ENCODE measurements at places on chromosomes 16 and 17. TPM values are rescaled to one million over a fixed set of nuclear protein-coding genes. Genes with fewer than 3 reads are reported as not detected.

The ADORA2B gene
- total RNA-seq: 1.3 TPM

The NEUROD2 gene
- not detected for total RNA-seq

The SRSF2 gene
- 217 TPM for total RNA-seq

The SLC12A4 gene
- 32.6 TPM for total RNA-seq

The METTL23 gene
- 39.5 TPM for total RNA-seq

The HSPB9 gene
- total RNA-seq: 0.18 TPM

The SDR42E2 gene
- not detected for total RNA-seq

The ZFP3 gene
- 5.4 TPM for total RNA-seq

The SCNN1G gene
- total RNA-seq: 11.1 TPM

The CDK5R1 gene
- total RNA-seq: 5.1 TPM

The FAM222B gene
- 48.9 TPM for total RNA-seq

The CDH11 gene
- total RNA-seq: 70.5 TPM

DNA sequence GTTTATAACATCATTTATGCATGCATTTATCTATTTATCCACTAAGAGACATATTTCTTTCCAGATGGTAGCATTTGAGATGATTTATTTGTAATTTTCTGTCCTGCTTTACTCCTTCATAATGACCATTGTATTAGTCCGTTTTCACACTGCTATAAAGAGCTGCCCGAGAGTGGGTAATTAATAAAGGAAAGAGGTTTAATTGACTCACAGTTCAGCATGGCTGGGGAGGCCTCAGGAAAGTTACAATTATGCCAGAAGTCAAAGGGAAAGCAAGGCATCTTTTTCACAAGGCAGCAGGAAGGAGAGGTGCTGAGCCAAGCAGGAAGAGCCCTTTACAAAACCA lies 28.6 kb downstream of the TRIM25 start:
- DNase-seq: no peak

DNA sequence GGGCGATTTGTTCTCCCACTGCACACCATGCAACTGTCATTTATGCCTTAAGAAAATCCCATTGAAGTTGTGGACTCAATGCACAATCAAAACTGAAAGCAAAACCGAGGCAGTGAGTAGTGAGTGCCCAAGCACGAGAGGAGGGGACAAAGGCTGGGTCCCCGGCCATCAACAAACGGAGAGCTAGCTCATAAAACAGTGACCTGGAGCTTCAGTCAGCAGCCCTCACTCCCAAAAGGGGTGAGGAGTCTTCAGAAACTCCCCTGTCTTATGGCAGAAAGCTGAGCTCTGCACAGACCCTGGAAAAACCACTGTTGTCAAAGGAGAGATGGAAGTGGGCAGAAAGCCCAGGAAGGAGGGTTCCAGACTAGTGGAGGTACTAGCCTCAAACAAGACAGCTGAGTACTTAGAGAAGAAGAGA lies 96.9 kb downstream of the ADCY9 start:
- DNase-seq: no peak

GRCh38 chr17:48052956-48053757 lies 5.0 kb downstream of the NFE2L1 start:
- peak; percentile 20 for DNase-seq

GRCh38 chr17:75046407-75047289 lies at the start of the genes ATP5PD and KCTD2:
Gene ATP5PD (minus strand): TSS chr17:75046969. CDS start chr17:75042650, 4,319 bp downstream.
Gene KCTD2 (plus strand): TSS chr17:75047225. CDS start chr17:75047251, 26 bp downstream.
- DNase-seq: peak; percentile 95

DNA sequence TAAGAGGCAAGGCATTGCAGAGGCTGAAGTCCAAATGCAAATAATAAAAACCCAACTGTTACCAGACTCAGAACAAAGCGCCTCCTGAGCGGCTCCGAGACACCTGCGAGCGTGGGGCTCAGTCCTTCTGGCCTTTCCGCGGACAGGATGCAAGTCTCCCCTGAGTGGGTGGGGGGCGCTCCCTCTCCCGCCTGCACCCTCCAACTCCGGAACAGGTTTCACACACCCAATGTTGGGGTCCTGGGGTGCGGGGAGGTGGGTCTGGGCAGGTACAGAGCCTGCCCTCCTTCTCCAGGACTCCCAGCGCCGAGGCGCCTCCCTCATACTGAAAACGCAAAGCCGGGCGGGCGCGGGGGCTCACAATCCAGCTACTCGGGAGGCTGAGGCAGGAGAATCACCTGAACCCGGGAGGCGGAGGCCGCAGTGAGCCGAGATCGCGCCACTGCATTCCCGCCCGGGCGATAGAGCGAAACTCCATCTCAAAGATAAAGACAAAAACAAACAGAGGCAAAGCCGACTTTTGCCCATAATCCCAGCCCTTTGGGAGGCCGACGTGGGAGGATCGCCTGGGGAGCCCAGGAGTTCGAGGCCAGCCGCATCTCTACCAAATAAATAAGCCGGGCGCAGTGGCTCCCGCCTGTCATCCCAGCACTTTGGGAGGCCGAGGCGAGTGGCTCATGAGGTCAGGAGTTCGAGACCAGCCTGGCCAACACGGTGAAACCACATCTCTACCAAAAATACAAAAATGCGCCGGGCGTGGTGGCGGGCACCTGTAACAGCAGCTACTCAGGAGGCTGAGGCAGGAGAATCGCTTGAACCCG lies 893 bp downstream of the GINS2 start:
- no peak for DNase-seq

DNA sequence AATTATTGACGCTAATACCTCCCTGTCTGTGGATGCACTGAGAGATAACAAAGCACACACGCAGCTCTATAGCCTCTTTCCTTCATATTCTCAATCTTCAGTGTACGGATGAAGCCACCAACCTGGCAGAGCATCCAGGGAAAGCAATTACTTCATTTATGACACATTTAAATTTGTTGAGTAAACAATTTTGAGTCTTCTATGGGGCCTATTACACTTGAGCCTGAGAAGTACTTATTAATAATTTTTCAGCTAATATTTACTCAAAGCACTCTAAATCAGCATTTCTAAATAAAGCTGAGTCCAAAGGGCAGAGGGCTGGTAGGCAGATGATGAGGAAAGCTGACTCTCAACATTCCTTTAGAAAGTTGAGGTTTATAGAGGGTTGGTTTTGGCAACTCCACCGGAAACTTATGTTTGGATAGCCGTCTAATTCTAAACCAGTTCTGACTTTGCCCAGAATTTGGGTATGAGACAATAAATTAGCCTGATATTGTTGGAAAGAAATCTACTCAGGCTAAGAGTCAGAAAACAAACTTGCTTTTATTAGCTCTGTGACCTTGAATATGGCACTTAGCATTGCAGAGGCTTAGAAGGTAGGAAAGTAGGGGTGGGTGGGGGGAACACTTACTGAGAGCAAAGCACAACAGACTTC lies 643.5 kb downstream of the CDH11 start:
- peak; percentile 51 for DNase-seq

GRCh38 chr16:54422569-54422978 lies 136.0 kb upstream of the IRX3 start:
- peak; percentile 39 for DNase-seq

GRCh38 chr17:6274310-6274709 lies 160.6 kb downstream of the AIPL1 start:
- no peak for DNase-seq

DNA sequence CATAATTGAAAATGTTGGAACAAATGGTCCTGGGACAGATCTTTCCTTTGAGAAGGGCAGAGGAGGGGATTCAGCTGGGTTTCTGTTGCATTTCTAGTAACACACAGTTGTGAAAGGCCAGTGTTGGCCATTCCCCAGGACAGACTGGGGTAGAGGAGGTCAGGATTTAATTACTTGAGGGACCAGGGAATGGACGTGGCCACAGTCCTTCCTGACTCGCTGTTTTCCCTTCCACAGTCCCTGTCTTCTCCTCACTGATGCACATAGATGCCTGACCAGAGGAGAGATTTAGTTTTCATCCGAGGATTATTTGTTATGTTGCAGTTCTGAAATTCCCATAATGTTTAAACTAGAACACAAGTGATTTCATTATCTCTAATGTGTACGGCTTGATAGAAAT lies 25.2 kb upstream of the HEATR6 start:
- no peak for DNase-seq

GRCh38 chr16:85316321-85316919 lies 204.1 kb upstream of the CIBAR2 start:
- DNase-seq: peak; percentile 50

DNA sequence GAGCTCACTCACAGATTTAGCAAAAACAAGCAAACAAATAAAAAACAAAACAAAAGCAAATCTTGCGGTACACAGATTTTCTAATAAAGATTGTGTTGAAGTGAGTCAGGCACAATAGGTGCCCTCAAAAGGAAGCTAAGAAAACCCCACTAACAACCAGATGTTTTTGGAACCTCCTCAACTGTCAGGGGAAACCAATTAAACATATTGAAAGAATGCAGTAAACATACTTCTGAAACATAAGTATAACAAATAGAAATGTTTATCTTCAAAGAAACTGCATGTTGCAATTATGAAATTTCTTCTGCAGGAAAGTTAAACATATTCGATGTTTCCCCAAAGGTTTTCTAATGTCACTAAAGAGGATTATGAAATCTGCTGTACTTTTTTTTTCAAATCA lies 110.5 kb upstream of the CORO6 start:
- DNase-seq: no peak

DNA sequence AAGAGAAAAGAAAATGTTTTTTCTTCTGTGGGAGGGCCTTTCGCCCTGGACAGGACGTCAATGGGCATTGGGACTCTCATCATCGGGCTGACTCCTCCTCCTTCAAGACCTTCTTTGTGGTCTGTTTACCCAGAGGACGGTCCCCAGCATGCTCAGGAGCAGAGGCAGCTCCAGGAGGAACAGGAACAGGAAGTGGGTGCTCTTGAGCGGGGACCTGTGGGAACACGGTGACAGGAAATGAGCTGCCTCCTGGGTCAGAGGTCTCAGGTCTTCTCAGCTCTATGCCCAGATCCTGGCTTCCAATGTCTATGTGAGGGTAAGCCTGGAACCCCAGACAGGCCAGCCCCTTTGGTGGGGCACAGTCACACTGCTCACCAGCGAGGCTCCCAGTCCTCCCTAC lies 12.2 kb downstream of the CD300LD start:
- no peak for DNase-seq

GRCh38 chr16:4115209-4115948 lies 863 bp downstream of the ADCY9 start:
- peak; percentile 23 for DNase-seq

DNA sequence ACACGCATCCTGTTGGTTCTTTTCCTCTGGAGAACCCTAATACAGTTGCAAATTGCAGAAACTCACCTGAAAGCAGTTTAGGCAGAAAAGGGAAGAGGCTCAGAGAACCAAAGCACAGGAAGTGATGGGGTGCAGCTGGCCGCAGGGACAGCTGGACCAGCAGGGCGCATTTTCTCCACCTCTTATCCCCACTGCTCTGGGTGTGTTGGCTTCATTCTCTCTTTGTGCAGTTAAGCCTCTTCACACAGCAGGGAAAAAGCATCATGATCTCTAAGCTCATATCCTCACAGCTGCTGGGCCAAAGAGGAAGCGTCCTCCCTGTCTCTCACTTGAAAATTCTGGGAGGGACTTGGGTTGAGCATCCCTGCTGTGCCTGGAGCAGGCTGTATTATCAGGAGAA lies 20.0 kb upstream of the LRRC75A start:
- DNase-seq: no peak

- DNase-seq: no peak
These were observed 50.3 kb downstream of the KSR1 start for GRCh38 chr17:27506348-27507218.

GRCh38 chr16:81738783-81739496 lies 40.2 kb upstream of the PLCG2 start:
- no peak for DNase-seq

- DNase-seq: no peak
These were observed 2.7 kb downstream of the ZFPM1 start for GRCh38 chr16:88455610-88456355.

DNA sequence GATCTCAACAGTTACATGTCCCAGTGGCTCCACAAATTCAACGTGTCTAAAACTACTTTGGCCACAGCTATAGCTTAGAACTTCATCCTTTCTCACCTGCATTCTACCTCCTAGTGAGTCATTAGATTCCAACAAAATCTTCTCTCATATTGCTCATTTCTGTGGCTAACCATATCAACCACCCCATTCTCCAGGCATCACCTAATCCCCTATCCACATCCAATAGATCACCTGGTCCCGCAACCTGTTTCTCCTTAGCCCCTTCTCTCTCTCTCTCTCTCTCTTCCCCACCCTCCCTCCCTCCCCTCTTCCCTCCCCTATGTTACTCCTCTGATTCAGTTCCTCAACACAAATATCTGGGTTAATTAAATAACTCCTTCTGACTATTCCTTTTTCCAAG lies 64.6 kb downstream of the ANKFN1 start:
- DNase-seq: no peak

DNA sequence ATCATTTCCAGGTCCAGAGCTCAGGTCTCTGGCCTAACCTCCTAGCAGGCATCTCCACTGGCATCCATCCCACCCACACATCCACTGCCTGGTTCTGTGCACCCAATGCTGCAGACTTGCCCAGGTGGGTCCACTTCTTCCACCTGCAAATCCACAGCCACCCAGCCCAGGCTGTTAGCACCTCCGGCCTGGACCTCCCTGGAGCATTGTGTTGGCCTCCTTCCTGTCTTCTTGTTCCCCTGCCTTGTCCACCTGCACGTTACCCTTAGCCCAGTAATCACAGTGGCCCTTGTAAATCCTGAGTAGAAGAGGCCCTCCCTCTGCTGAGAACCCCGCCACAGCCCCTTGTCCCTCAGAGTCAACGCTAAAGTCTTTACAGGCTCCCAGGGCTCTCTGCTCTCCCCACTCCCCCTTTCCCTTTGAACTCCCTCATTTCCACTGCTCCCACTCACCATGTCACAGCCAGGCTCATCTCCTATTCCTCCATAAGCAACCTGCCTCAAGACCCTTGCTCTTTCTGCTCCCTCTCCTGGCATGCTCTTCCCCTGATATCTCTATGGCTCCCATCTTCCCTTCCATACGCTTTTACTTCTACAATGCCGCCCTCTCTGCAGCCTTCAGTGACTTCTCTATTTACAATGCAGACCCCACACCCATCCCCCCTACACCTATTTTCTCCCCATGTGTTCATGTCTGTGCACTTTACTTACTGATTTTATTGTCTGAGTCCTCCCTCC lies 288.8 kb downstream of the FOXL1 start:
- no peak for DNase-seq

DNA sequence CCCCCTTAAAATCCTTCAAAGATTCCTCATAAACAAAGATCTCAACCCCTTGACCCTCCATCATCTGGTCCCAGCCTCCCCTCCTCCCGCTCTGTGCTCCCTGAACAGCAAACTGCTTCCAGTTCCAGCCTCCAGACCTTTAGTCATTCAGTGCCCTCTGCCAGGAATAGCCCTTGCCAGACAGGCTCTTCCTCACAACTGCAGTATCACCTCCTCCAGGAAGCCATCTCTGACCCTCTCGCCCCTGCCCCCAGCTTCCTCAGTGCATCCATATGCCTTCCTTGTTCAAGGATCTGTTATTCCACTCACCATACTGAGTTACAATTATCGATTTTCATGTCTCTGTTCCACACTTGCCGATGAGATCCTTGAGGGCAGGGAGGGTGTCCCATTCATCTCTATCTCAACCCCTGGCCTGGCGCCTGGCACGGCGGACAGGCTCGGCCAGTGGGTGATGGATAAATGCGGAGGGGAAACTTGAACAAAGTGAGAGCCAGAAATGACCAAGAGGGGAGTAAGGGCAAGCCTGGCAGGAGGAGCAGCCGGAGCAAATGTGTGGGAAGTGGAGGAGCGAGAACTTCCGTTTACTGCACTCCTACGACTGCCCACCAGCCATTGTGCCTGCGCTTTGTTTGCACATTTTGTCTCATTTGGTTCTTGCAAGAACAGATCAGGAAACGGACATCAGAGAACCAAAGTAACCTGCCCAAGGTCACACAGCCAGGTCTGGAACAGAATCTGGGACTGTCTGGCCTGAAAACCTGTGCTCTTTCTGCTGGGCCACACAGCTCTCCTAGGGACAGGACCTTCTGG lies 2.0 kb upstream of the NXPH3 start:
- no peak for DNase-seq

- DNase-seq: no peak
These were observed 3.3 kb upstream of the SBK1 start for GRCh38 chr16:28289048-28289447.

Data from prostate gland (tissue), 2 donors.